D341Med (cell line): ENCODE measurements at places on chromosomes 4 and X.

DNA sequence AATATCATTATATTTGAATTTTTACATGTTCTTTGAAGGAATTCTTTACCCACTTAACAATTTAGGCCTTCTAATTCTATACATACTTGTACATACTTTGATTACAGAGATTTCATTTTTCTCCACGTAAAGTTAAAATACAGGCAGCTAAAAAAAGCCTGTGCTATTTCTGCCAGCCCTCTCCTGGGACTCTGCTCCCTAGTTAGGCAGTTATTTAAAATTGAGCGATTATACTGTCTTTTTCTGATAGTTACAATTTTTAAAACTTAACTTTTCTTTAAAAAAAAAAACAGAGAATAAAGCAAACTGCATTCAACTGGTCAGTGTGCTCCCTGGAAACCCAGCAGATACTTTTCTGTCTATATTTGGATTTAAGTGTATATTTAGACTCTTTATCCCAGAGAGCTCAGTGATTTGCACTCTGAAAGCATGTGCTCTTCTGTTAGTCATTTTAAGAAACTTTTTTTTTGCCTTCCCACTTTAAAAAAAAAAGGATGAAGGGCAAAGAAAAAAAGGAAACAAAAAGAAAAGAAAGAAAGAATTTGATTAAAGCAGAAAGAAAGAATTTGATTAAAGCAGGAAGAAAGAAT is 18.1 kb upstream of the FAM241A start:
- DNase-seq, result no peak

- DNase-seq, result no peak
These were observed 21.5 kb downstream of the JADE1 start for GRCh38 chr4:128830906-128831503.

GRCh38 chr4:183437452-183437851 is 7.0 kb upstream of the CDKN2AIP start:
- DNase-seq, result no peak

DNA sequence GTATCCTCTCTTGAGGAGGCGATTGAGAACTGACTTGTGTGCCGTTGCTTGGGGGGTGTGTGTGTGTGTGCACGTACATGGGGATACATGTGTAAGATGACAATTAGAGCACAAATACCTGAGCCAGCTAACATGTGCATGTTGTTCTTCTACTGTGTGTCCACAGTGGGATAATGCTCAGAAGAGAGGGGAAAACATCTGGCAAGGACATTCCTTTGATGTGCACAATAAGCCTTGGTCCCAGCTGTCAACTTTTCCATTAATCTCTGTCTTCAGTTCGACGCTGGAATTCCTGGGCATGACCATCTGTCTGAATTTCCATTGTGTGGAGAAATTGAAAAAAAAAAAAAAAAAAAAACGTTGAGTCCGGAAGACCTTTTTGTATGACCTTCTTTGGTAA is 592.0 kb upstream of the GALNTL6 start:
- DNase-seq, result peak; percentile 40

DNA sequence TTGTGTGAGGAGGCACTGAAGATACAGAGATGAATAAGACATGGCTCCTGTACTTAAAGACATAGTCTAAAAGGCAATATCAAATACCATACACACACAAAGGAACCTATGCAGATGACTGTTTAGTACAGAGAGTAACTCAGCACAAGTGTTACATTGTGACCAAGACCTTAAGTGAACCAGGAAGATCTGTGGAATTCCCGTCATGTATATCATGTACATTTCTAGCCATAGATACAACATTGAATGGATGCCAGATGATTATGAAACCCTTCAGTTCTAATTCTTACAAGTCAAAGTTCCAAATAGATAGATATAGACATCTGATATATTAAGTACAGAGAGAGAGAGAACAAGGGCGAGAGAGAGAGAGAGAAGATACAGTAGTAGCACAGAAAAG is 73.2 kb downstream of the PAK3 start:
- no peak for DNase-seq

- DNase-seq, result no peak
These were observed 24.8 kb downstream of the CTBP1 start for GRCh38 chr4:1223841-1224809.

DNA sequence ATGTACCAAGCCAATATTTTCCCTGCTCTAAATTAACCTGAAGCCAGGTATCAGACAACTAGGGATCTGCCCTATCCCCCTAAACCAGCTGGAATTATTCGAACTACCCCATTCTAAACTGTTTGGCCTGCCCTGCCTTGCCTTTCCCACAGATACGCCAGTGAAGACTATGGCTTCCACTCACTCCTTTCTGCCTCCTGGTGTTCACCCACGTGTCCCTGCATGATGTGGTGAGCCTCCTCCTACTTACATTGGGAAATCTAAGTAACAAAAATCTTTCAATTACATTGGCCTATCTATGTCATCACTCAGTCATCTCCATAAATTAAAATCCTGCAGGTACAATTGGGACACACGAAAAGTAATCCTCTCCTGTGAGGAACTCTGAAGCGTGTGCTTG is 6.1 kb upstream of the LDOC1 start:
- DNase-seq, result no peak

GRCh38 chrX:111511477-111511876 is at the start of gene SERTM2:
TSS of gene SERTM2 (plus strand) at chrX:111511645. CDS start at chrX:111518858, 7,213 bp downstream.
- peak; percentile 8 for DNase-seq

DNA sequence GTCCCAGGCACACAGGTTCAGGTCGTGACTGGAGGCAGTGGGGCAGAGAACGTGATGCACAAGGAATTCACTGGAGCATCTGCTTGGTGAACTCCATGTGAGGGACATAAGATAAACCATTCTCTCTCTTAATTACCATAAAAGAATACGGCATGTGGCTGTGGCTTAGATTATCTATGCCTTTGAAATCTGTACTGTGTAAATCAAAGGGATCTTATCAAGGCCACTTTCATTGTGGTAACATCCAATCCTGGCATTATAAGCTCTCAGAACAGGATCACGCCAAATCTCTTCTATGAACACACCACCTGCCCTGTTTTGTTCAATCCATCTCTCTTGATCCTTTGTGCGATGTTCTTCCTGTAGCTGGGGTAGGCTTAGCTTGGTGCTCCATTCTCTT is 192.3 kb downstream of the SPATA18 start:
- no peak for DNase-seq

- DNase-seq, result no peak
These were observed 17.0 kb upstream of the MOB1B start for GRCh38 chr4:70885174-70885573.

GRCh38 chrX:68941385-68941952 is 112.6 kb downstream of the EFNB1 start:
- no peak for DNase-seq

DNA sequence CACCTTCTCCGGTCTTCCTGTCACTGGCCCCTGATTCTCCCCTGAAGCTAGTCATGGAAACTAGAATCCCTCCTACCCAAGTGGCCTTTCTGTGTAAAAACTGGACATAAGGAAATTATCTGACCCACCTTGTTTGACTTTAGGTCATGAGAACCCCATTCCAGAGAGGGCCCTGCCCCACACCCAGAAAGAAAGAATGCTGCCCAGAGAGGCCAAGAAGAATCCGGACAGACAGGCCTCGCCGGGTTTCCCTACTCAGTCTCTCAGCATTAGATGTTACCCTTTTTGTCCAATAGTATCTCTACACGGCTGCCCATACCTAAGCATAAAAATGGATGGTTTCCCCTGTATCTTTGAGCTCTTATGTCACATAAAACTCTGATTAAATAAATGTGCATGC is 83.3 kb upstream of the HELT start:
- DNase-seq, result no peak

DNA sequence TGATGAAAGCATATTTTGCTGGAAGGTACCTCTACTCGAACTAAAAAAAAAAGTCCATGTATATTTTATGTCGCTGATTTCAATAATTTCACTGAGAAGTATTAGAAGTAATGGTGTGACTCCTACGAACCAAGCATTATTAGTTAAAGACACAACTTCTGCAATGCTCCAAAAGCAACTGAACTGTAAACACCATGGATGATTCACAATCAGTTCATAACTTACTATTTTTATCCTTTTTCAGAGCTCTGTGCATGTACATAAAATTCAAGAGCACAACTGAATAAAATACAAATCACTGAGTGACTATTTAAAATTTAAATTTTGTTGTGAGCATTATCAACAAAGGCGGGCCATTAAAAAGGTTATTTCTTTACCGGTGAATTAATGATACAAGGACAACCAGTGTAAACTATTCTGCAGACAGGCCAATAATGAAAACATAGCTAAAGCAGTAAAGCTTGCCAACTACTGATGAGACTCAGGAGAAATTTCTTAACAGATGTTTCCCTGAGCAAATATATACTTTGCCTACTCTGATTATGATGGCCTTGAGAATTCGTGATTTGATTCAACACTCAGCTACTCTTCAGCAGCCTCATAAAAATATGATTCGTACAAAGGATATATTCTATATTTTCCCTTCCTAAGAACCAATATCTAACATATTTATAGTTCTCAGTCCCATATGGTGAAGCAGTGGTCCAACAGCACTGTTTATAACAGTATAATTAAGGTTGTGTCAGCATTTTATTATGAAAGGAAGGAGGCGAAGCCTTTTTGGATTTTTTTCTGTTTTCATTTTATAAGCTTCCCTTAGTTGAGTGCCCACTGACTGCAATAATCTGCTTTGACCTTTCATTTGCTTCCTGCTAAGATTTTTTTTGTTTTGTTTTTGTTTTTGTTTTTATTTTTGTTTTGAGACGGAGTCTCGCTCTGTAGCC is 62.8 kb upstream of the NEIL3 start:
- DNase-seq, result no peak

- no peak for DNase-seq
These were observed 81.1 kb downstream of the ATP11C start for GRCh38 chrX:139851730-139852129.

GRCh38 chr4:2480649-2481048 is 11.7 kb downstream of the RNF4 start:
- DNase-seq, result no peak

DNA sequence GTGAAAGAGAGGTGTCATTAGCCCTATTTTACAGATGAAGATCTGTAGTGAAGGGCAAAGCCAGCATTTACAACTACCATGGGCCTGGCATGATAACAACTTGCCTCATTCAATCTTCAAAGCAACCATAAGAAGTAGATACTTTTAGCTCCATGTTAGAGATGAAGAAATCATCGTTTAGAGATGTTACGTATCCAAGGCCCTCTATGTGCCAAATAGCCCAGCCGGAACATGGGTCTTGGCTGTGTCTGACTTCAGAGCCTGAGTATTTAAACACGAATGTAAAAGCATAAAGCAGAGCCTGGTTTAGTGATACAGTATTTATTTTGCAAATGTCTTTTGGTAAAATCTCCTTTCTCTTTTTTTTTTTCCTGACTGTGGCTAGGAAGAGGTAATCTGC is 197.1 kb downstream of the RASL11B start:
- no peak for DNase-seq

GRCh38 chrX:87941841-87942240 is 424.2 kb downstream of the KLHL4 start:
- no peak for DNase-seq

- peak; percentile 62 for DNase-seq
These were observed 1.2 kb downstream of the ELF2 start for GRCh38 chr4:139175646-139176301.
